GM18507 (cell line): ENCODE measurements at places on chromosomes 2 and 18.

DNA sequence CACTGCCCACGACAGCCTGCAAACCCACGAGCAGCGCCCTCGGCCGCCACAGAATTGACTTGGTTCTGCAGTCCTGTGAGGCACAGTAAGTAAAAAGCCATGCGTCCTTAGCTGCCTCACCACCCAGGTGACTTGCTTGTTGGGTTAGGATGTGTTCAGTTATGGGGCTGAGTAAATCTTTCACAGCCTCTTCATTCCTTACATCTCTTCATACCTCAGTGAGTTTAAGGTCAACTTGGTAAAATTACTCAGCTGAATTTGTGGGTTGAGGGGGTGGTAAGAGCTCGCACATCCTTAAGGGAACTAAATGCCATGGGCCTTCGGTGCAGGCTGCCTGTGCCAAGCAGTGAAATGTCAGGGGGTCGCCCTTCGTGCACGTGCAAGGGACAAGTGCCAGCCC lies 165.2 kb upstream of the ALKAL2 start:
- DNase-seq: no peak

DNA sequence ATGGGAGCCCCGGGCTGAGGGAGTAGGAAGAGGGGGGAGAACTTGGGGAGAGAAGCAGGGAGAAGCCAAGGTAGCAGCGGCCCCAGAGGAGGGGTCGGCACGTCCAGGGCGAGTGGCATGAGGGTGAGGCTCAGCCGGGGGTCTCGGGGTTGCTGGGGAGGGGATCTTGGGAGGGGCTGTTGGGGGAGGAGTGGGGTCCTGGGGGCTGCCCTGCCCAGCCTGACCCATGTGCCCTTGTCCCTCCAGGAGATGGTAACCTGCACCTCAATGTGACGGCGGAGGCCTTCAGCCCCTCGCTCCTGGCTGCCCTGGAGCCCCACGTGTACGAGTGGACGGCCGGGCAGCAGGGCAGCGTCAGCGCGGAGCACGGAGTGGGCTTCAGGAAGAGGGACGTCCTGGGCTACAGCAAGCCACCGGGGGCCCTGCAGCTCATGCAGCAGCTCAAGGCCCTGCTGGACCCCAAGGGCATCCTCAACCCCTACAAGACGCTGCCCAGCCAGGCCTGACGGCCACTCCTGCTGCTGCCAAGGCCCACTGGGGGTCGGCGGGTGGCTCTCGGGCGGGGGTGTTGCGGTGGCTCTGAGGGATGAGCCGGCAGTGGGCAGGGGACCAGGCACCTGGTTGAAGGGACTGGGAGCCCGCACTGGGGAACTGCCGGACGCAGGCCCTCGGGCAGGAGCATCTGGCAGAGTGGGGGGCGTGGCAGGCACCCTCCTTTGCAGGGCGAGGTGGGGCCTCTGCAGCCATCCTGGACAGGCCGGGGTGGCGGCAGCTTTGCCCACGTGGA lies 9.0 kb upstream of the GAL3ST2 start:
- DNase-seq: no peak

DNA sequence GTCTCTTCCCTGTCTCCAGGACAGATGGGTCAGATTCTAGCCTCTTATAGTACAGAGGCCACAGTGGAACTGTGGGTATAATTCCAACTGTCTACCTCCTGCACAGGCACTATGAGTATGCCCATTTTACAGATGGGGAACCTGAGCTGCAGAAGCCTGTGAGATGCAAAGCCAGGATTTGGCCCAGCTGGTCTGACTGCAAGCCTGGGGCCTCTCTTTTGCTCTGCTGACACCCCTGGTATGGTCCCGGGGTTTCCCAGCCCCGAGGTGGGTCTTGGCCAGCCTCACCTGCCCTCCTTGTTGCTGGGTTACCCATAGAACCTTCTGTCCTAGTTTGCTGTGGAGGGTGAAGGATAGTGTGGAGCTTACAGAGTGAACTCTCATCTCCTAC lies 9.8 kb downstream of the HS6ST1 start:
- no peak for DNase-seq

DNA sequence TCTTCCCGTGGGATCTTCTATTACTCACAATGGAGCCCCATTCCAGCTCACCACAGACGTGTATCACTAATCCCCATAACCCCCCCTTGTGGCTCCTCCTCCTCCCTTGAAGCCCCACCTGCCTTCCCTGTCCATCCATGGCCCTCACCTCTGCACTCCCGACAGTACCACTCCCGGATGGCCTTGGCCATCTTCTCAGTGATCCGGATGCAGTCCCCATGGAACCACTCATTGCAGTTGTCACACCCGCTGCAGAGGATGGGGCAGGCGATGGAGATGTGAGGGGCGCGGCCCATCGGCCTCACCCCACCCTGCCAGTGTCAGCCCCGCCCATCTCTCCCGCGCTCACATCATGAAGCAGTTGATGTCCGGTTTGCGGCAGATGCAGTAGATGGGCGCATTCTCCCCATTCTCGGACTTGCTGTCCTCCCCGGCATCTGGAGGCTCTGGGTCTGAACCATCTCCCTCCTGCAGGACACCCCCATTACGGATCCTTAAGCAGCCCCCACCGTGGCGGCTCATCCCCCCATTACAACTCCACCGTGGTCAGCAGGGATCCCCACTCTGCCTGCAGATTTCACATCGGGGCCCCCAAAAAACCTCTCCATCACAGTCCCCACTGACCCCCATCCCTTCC lies 983 bp downstream of the CXXC1 start:
- DNase-seq: no peak

DNA sequence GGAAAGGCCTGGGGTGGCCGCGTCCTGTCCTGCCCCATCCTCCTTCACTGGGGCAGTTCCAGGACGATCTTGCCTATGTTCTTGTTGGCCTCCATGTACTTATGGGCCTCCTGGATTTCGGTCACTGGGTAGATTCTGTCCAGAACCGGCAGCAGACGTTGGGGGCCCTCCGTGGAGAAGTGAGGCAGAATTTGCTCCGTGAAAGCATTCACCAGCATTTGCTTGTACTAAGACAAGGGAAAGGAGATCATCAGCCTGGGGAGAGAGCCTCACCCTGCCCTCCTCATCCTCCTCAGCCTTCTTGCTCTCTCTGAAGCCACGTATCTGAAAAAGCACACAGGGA lies 1.4 kb upstream of the SF3B6 start:
- no peak for DNase-seq

- DNase-seq: no peak
Measured at GRCh38 chr2:169480079-169480465, 778 bp downstream of the BBS5 start.

GRCh38 chr18:35099911-35100310 lies 58.7 kb downstream of the MAPRE2 start:
- DNase-seq: no peak

DNA sequence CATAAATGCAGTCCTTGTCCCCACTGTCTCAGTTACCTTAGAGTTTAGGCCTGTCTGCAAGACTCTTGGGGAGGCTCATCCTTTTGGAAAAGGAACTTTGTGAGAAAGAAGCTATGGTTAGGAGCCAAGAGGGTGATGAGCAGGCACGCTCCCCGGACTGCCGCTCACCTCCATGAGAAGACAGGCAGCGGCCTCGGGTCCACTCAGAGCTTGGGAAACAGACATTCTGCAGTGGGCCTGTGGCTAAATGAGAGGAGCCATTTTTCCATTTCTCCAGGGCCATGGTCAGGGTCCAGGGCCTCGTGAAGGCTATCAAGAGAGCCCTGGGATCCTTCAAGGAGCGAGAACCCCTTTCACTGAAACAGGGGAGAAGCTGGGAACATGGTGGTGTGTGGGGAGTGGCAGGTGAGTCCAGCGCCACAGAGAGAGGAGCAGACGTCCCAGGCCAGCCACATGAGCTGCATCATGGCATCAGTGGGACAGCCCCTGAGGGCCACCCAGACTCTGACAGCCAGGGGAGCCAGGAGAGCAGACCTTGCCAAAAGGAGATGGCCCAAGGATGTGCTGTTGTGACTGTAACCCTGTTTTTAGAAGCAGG lies 4.0 kb upstream of the TEX51 start:
- DNase-seq: no peak

DNA sequence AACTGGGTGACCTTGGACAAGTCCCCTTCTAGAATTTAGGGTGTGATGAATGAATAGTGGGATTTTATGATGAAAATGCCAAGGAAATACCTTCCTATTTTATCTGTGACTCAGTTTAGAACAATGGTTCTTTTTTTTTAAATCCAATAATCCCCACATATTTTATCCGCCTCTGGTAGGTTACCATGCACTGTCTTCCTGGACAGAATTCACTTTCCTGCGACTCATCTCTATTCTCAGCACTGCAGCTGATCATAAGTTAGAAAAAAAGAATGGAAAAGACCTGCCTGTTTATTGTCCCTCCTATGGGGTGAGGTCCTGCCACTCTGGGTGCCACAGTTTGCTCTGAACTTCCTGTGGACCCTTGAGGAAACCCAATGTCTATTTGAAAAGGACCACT lies 73.1 kb downstream of the IRS1 start:
- DNase-seq: no peak

GRCh38 chr18:34203866-34204265 lies 20.8 kb downstream of the NOL4 start:
- no peak for DNase-seq

DNA sequence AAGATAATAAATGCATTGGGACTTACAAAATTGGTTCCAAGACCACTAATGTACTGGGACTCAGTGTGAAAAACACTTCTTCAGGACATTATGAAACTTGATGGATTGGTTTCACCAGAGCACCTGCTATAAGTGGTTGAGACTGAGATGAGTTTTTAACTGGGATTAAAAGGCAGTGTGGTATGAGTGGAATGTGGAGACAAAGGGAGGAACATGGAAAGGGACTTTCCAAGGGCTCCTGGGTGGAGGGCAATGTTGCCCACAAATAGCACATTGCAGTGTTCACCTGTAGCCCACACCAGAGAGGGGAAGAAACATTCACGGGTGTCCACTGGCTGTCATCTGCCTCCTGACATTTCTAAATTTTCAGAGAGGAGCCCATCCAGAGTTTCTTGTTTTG lies 253.3 kb upstream of the TANK start:
- DNase-seq: no peak

- no peak for DNase-seq
Measured at GRCh38 chr18:26579941-26580618, 31.7 kb upstream of the KCTD1 start.

GRCh38 chr2:235505181-235505741 lies 11.4 kb downstream of the AGAP1 start:
- DNase-seq: no peak

DNA sequence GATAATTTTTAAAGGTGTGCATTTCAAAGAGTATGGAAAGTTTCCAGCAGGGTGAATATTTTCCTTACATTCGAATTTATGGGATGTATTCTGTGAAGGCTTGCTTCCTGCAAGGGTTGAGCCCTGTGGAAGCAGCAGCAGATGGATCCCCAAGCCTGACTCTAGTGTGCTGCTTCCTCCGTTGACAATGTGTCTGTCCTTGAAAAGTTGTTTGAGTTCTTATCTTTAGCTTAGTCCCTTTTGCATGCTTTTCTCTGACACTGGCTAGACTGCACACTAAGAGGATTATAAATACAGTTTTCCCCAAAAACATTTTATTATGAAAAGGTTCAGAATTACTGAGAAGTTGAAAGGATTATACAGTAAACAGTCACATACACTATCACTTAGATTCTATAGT lies 86.3 kb downstream of the CEP192 start:
- DNase-seq: no peak

- DNase-seq: no peak
Measured at GRCh38 chr2:127057371-127058245, 49.3 kb downstream of the BIN1 start.

DNA sequence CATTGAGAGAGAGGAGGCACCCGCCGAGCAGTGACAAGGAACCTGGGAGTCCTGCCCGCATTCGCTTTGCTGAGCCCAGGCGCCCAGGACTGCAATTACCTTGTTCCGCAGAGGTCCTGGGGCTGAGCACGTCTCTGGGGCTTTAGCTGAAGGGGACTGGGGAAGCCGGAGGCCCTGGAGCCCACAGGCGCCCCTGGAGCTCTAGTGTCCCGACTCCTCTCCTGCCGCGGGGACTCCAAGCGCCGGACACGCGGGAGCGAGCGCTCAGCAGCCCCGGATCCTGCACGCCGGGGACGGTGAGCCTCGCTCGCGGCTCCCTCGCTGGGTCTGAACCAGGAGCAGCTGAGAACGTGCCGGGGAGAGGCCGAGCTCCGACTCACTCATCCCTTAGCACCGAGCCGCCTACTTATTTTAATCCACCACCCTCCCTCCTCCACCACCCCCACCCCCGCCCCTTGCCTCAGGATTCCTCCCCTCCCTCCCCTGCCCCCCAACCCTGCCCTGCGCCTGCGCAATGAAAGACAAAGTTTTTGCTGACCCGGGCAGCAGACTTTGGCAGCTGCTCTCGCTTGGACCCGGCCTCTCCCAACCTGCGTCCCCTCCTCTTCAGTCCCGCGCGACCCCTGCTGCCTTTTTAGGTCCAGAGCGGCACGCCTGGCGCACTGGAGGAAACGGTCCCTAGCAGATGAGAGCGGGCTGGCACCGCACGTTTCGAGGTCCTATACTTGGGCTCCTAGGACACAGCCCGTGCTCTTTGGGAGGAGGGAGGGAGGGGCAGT lies at the start of gene OSR1:
Gene OSR1 (minus strand): TSS at position 382 of the 779 bp plus-strand sequence. CDS start 4,818 bp downstream, outside the sequence.
- no peak for DNase-seq

- DNase-seq: no peak
Measured at GRCh38 chr2:219072741-219073250, 12.1 kb upstream of the IHH start.

DNA sequence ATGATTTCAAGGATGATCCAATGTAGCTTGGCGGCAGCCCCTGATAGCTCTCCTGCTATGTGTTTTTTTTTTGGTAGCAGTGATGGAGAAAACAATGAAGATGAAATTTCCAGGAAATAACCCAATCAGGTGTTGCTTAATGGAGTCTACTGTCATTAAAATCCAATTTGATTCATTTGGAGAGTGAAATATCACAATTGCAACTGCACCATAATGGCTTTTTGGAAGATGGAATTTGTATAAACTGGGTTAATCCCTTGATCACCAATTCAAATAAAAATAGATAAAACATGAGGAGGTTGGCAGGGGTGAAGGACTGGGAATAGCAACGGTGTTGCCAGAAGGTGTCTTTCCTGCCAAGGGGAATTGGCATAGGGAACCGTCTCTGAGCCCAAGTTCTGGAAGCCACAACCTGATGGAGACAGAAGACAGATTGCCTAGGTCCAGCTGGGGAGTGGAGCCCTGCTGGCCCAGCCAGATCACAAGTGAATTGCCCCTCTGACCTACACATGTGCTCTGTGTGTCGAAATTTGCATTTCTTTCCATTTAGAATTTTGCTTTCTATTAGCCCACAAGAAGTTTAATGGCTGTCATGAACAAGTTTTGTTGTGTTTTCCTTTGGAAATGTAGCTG lies 170.3 kb upstream of the SPRED2 start:
- no peak for DNase-seq

GRCh38 chr2:129361688-129362087 lies 617.8 kb upstream of the RAB6C start:
- no peak for DNase-seq

GRCh38 chr2:100230754-100231153 lies 88.4 kb upstream of the AFF3 start:
- DNase-seq: no peak

DNA sequence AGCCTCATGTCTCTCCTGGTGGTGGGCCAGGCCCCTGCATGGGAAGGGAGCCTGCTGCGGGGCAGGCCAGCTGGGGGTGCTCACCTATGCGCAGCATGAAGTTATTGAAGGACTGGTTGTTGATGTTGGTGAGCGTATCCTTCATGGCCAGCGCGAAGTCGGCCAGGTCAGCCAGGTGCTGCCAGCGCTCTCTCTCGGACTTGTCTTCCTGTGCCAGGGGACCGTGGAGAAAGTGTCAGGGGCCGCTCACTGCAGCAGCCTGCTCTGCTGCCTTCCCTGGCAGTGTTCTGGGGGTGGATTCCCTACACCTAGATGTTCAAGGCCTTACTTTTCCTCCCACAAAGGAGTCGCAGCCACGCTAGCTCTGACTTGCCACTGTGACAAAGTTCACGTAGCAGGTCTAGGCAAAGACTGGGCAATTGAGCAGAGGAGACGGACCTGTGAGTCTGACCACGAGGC lies 28.2 kb downstream of the CENPO start:
- no peak for DNase-seq
